ENCODE measurements at places on chromosomes 2 and 18.

DNA sequence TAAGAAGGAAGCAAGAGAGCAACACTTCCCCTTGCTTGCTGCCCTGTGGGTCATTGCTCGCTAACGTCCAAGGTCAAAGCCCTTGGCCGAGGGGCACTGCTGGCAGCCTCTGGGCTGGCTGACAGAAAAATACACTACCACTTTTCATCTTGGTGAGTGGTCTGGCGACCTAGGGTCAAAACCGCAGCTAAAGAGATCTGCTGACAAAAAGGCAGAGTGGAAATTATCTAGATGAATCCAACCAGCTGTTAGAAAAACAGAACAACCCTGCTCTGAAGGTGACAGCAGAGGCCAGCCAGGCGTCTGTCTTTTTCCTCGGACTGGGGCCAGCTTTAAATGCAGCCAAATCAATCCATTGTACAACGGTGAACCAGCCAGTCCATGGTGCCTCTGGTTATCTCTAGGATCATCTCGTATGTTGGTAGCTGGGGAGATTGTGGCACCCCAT is 92.6 kb downstream of the CD8B2 start:
- no peak for DNase-seq

DNA sequence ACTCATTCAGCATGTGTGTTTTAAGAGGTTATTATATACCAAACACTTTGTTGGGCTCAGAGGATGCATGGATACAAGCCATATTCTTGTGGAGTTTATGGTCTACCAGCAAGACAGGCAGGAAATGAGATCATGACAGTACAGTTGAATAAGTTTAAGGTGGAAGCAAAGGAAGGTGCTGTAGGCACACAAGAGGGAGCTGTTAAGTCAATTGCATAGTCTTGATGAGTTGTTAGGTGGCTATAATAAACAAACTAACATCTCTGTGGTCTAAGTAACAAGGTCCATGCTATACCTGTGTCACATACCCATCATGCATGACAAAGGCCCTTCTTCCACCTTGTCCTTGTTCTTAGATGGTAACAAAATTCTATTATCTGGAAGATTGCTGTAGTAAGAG is 538.3 kb downstream of the CNTNAP5 start:
- no peak for DNase-seq

- DNase-seq: no peak
Measured at GRCh38 chr2:189297446-189297845, 117.9 kb upstream of the COL5A2 start.

DNA sequence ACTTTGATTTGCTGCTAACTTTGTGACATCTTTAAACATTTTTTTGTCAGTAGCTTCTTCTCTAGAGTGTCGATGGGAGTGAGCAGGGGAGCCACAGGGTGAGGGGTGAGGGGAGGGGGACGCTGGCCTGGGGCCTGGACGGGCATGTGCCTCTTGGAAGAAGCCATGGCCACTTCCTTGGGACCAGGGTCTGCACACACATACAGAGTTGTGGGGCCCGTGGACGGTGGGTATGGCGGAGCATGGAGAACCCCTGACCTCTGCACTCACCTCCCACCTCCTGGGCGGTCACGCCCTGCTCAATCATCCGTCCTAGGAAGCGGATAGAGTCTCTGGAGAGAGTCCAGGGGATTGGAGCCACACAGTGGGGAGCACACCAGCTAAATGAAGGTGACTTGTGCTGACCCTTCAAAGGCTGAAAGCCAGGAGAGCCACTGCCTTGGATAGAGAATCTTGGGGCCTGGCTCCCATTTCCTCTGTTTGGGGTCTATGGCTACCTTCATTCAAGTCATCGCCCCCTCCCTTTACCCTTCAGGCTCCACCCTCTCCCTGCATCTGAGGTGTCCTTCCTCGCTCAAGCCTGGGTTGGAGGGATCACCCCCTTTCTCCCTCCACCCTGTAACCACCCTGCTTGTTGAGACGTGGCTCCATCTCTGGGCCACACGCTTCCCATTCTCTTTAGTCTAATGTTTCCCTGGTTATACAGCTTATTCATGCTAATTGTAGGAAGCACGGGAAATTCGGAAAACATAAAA is 63.9 kb upstream of the HAAO start:
- DNase-seq: no peak

DNA sequence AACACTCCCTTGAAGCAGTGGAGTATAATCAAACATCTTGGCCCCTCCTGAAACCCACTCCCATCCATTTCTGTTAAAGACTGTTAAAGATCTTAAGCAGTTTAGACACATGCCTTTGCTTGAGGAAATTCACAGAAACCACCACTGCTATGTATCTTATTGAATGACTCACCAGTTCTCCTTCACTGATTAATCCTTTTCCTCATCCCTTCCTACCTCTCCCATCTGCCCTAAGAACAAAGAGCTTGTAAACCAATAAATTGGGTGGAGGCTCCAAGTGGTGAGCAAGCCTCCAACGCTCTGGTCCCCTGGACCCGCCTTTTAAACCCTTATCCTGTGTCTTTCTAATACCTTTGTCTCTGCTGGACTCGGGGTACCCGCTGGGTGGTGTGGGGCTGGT is 746.1 kb downstream of the LRP1B start:
- no peak for DNase-seq

DNA sequence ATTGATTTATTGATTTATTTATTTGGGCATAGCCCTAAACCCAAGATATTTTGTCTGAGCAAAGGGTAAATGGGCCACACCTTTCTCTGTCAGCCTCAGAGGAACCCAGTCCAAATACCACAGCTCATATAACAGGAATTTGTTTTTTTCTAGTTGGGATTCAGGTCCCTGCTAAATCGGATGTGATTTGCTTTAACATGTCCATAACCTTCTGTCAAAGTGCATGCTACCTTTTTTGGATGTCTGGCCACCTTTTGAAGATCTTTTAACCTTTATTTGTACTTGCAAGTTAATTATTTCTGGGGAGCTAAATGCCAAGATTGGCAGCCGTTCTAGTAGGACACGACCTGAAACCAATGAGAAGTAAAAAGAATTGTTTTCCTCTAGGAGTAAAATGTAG is 303.2 kb upstream of the UBE2E3 start:
- no peak for DNase-seq

- DNase-seq: peak; percentile 51
Measured at GRCh38 chr18:36942264-36942663, 113.3 kb downstream of the KIAA1328 start.

GRCh38 chr2:49753344-49753985 is 599.1 kb upstream of the FSHR start:
- peak; percentile 24 for DNase-seq

- DNase-seq: peak; percentile 22
Measured at GRCh38 chr2:7119132-7119835, 202.1 kb downstream of the RNF144A start.

DNA sequence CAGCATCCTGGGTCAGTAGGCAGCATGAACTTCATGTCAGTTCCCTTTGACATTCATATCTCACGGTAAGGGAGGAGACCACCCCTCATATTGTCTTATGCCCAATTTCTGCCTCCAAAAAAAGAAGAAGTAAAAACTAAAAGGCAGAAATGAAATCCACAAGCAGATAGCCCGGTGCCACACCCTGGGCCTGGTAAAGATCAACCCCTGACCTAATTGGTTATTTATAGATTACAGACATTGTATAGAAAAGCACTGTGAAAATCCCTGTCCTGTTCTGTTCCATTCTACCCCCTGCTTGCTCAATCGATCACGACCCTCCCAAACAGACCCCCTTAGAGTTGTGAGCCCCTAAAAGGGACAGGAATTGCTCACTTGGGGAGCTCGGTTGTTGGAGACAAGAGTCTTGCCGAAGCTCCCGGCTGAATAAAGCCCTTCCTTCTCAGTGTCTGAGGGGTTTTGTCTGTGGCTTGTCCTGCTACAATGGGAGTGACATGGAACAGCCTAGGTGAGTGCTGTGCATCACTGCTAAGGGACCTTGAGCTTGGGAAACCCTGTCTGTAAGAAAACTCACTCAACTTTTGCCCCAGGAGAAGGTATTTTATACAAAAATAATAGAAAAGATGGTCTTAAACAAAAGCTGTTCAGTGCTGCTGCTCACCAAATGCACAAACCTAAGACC is 11.1 kb downstream of the NDUFV2 start:
- no peak for DNase-seq

DNA sequence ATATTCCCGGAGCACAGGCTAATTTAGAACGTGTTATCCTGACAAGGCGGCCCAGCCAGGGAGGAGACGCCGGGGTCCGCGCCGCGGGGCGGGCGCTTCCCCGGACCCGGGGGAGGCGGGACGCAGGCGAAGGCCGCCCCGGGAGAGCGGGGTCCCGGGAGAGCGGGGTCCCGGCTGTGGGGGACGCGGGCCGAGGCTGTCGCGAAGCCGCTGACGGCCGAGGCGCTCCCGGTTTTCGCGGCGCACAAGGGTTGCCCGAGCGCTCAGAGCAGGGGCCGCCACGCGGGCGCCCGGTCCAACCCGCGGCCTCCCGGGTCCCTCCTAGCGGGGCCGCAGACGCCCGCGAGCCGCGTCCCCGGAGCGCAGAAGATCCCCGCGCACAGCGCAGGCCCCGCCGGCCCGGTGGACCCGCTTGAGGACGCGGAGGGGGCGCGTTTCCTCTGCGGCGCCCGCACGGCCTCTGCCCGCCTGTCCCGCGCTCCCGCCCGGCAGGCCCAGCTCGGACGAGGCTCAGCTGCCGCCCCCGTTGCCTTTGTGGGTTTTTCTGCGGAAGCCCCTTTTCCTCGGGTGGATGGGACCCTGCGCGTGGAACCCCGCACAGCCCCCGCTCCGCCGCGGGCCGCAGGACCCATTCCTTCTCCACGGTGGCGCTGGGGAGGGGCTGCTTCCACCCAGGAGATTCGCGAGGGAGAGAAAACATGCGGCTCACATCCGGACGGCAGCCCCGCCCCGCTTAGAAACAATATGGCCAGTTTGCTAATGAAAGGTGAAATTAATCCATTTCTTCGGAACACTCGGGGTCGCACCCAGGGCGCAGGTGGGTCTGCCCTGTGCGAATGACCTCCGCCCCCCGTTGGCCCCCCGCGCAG is 9.6 kb upstream of the KCNG2 start:
- peak; percentile 21 for DNase-seq

- no peak for DNase-seq
Measured at GRCh38 chr18:250685-251084, 17.2 kb downstream of the THOC1 start.

DNA sequence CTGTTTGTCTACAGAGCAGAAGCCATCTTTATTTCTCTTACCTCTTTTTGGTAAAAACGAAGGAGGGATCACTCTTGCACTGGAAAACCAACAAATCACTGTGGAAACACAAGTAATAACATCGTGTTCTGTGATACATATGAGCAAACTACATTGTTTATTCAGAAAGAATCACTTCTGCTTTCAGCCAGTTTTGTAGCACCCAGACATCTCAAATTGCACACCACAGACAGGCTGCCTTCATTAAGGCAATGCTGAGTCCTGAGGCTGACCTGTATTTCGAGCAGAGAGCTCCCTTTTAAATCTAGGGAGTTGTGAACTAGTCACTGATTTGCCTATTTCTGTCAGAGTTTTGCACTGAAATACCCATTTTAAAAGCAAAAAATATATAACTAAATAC is 1003.2 kb upstream of the FAM98A start:
- DNase-seq: no peak

GRCh38 chr2:48397281-48397680 is 132.7 kb upstream of the STON1 start:
- no peak for DNase-seq

DNA sequence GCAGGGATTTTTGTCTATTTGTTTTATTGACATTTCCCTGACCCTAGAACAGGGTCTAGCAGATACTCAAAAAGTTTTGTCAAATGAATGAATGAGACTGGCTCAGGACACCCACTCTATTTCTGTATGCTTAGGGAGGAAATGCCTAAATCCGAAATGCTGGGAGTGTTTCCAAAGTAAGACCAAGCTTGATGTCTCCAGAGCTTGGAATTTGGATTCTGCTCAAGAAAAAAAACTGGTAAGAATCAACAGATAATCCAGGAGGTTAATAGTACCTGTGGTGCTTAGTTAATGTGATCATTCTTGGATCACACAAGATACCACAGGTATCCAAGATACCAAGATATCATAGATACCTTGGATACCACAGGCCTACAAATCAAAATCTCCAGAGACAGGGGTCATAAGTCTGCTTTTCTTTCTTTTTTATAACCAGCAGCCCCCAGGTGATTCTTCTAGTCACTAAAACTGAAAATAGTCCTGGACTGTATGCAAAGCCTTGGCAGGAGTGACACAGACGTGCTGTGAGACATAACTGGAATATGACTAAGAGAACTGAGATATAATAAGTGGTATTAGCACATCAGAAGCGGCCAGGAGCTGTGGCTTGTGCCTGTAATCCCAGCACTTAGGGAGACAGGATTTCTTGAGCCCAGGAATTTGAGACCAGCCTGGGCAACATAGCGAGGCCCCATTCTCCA is 39.9 kb upstream of the SP3 start:
- DNase-seq: no peak
